ENCODE measurements at places on chromosomes 6 and 20.

- no peak for DNase-seq
Observed at GRCh38 chr20:17661121-17661744, 20.8 kb downstream of the RRBP1 start.

DNA sequence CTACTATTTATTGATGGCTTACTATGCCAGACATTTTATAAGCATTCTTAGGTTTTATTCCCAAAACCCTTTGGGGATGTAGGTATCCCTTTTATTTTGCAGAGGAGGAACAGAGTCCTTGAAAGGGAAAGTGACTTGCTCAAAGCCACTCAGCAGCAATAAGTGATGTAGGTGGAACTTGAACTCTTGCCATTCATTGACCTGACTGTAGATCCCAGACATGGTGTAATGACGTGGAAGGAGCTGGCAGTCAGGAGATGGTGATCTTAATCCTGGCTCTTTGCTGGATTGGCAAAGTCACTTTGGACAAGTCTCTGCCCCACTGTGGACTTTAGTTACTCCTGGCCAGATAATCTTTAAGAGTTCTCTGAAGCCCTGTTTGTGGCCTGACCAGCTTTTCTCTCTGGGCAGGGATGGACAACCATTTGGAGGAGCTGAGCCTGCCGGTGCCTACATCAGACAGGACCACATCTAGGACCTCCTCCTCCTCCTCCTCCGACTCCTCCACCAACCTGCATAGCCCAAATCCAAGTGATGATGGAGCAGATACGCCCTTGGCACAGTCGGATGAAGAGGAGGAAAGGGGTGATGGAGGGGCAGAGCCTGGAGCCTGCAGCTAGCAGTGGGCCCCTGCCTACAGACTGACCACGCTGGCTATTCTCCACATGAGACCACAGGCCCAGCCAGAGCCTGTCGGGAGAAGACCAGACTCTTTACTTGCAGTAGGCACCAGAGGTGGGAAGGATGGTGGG lies 1.6 kb downstream of the DBNDD2 start:
- no peak for DNase-seq

DNA sequence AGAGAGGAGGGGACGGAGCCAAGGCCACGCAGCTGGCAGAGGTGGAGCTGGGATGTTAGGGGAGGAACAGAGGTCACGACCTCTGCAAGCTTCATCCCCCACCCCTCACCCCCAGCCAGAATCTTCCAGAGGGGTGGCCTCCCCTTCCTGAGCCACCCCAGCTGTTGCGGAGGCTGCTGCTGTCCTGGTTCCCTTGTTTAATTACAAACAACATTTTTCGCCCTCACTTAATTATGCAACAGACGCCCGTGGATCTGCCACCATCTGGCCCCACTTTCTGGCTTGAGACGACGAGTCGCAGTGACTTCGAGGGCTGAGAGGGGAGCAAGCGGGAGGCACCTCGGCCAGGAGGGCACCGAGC lies 153.7 kb upstream of the PTPN1 start:
- DNase-seq: no peak

DNA sequence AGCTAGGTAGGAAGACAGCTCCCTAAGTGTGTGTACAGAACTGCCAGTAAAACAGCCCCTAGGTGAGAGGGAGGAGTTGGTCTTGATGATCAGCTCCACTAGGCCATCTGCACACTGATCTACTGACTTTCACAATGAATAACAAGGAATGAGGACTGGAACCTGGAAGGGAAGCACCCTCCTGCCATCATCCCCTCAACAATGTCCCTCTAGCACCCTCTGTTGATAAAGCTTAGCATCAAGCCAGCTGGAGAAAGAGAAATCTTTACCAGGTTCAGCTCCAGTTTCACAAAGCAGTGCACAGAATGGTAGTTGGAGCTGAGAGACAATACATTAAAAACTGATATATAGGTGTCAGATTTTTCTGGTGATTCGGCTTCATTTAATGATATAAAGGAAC lies 57.2 kb upstream of the IRAK1BP1 start:
- DNase-seq: no peak

- no peak for DNase-seq
Observed at GRCh38 chr20:19875376-19876221, 117.5 kb downstream of the RIN2 start.

- DNase-seq: no peak
Observed at GRCh38 chr20:37309290-37309689, 19.8 kb downstream of the MANBAL start.

DNA sequence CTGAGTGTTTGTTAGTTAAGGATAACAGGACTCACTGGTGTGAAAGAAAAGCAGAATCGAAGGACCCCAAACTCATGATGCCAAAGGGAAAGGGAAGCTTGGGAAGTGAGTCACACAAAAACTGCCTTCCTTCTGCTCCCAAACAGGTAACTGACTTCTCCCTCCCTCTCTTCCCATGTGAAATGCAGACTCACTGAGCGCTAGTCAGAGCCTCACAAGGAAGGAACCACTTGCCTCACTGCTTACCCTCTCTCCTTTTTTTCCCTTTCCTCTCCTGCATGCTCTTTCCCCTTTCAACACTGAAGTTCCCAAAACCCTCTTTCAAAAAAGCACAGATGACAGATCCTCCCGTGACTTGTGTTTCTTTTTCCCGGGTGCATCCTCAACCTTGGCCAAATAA lies 56.4 kb downstream of the LYRM4 start:
- no peak for DNase-seq

- DNase-seq: no peak
Observed at GRCh38 chr6:119073307-119074051, 5.0 kb downstream of the FAM184A start.

GRCh38 chr6:25297823-25298522 lies 18.8 kb downstream of the CARMIL1 start:
- DNase-seq: no peak

DNA sequence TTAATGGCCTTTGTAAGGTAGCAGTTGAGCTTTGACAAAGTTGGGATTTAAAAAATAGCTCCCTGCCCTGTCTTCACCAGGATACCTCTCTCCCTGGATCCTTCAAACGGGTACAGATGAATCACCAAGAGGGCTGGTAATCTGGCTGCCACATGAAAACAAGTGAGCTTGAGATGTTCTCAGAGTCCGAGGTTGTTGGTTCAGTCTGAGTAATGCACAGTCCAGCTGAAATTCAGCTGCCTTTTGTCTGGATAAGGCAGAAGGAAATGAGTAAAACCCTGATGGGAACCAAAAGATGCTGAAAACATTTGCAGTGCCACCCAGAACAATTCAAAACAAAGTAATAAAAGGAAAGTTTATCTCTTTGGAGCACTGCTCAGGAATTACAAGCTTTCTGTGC lies 86.8 kb downstream of the GJA1 start:
- no peak for DNase-seq

DNA sequence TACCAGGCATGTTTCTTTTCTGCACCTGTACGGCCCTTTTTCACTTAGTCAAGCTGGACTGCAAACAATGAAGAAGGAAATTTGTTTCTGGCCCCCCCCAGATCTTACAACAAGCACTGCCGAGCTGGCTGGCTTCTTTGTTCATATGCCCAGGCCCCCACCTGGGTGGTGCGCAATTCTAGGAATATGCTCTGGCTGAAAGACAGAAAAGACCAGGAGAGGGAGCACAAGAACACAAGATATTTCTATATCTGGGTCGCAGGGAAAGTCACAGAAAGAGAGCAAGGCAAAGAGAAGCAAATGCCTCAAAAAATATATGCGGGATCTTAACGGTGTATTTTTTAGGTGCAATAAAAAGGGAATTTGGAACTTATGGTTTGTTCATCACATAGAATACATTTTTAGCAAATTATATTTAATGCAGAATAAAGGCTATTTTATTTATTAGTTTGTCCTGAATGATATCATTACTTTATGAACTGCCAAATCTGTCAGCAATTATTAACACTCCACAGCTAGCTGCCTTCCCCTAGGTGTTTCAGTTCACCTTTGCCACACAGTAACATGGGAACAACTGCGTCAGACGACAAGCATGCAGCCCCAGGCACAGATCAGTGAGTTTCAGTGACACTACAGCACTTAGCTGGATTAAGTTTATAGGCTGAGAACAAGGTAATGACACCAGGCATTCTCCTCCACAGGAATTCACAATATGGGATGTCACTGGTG lies 76.5 kb downstream of the GJA10 start:
- DNase-seq: no peak

GRCh38 chr20:57173986-57174385 lies 92.5 kb downstream of the BMP7 start:
- DNase-seq: no peak

DNA sequence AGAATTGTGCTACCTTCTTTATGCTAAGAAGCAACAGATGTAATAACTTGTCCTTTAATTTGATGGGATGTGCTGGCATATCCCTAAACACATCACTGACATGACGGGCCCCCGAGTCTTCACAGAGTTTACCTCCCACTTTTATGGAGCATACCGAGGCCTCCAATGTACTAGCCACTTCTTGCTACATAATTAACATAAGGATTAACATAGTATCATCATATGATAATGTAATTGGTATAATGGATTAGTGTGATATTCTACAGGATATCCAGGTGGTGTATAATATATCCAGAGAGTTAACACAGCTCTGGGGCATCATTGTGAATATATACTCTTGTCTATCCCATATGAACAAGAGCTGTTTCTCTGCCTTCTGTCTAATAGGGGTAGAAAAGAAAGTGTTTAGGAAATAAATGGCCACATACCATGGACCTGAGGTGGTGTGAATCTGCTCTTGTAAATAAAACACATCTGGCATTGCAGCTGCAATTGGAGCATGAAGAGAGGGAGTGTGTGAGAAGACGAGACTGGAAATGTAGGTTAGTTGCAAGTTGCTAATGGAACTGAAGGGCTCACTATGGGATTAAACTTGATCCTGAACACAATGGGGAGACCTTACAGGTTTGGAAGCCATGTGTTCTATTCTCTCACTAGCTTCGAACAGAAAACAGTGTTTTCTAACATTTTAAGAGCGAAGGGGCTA lies 102.3 kb downstream of the IYD start:
- no peak for DNase-seq

DNA sequence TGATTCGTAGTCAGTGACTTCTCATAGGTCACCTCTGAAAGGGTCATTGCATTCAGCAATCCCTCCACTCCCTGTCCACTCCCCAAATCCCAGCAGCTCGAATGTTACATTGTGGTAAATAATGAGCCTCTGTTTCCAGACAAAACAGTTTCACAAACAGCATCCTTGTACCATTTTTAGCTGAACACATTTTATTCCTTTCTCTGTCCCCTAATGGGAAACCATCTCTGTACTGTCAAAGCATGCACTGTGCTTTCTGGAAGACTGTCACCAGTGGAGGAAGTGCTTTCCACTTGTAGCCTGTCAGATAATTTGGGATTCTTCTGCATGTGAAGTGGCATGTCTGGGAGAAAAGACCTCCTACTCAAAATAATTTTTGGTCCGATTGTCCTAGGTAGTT lies 82.0 kb downstream of the SLC35F1 start:
- DNase-seq: no peak

- DNase-seq: no peak
Observed at GRCh38 chr6:112557961-112558360, 210.8 kb downstream of the RFPL4B start.

- no peak for DNase-seq
Observed at GRCh38 chr6:54020334-54020733, 90.9 kb upstream of the MLIP start.

GRCh38 chr20:665276-665675 lies 10.3 kb downstream of the SCRT2 start:
- DNase-seq: no peak

DNA sequence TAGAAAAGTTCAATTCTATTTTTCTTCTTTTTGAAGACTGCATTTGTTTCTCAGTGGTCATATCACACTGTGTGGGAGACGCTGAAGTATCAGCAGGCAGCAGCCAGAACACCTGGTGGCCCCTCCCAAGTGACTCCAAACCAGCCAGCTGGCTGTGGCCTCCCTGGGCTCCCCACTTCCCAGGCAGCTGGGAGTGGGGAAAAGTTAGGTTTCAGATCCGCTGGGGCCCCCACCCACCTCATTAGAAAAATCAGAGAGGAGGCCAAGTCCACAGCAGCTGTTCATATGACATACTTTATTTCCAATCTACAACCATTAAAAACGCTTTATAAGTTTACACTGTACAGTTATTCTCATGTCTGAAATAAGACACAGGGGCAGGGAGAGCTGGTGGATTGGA lies 3.6 kb upstream of the DSN1 start:
- DNase-seq: no peak

- no peak for DNase-seq
Observed at GRCh38 chr20:37382482-37383120, 36.7 kb downstream of the SRC start.

- DNase-seq: no peak
Observed at GRCh38 chr6:104887350-104887749, 27.6 kb upstream of the HACE1 start.

DNA sequence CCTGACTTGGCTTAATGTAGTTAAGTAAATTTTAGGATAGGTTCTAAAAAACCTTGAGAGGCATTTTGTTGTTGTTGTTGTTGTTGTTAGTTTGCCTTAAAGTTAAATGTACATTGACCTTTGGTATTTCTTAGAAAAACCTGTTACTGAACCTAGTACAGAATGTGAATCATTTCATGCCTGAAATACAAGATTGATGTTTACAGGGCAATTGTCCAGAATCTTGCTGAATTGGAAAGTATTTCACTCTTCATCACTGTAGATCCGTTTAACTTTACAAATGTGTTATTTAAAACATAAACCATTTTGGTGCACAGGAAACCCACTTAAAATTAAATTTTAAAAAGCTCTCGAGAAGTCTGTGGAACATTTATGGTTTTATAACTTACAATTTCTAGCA lies 75.0 kb downstream of the CEP57L1 start:
- no peak for DNase-seq

DNA sequence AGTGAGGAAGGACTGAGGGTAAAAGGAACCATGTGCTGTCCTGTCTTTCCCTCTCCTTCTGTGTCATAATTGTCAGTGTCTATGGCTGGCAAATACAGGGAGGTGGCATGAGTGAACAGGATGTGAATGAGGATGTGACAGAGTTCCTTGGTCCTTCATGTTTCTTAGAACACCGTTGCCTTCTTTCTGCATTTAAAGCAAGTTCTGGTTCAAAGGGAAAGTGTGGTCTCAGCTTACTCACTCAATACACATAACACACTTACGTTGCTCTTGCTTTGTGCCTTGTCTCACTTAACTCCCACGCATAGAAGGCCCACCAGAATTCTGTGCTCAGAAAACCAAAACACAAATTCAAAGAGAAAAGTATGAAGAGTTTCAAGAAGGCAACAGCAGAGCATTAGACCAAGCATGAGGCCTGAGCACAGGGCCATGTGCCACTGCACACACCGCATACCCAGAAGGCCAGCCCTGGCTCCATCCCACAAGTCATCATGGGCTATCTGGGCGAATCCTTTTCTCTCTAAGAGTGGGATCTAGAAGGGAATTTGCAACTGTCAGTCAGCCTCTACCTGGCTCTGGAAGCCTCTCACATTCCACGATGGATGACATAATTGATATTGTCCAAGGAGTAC lies 38.9 kb upstream of the SAYSD1 start:
- no peak for DNase-seq

DNA sequence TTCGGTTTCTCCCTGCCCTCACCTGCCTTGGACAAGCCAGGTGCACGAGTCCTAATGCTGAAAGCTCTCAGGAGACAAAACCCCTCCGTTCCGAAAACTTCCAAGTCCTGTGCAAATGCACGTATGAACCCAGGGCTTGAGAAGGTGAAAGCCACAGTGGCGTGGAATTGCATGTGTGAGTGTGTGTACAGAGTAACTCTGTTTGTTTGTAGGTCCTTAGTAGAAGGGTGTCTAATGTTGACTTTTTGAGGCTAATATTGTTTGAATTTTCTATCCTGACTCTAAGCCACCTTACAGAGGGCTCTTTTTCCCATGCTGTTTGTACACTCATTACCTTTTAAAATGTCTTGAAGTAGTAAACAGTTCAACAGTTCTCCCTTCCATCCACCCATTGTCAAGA lies 129.1 kb downstream of the FOXA2 start:
- DNase-seq: no peak

GRCh38 chr6:17803409-17803808 lies 96.7 kb upstream of the NUP153 start:
- no peak for DNase-seq
